ENCODE measurements at places on chromosomes 12 and 14.

GRCh38 chr14:85306024-85306423 is 223.9 kb upstream of the FLRT2 start:
- no peak for DNase-seq

DNA sequence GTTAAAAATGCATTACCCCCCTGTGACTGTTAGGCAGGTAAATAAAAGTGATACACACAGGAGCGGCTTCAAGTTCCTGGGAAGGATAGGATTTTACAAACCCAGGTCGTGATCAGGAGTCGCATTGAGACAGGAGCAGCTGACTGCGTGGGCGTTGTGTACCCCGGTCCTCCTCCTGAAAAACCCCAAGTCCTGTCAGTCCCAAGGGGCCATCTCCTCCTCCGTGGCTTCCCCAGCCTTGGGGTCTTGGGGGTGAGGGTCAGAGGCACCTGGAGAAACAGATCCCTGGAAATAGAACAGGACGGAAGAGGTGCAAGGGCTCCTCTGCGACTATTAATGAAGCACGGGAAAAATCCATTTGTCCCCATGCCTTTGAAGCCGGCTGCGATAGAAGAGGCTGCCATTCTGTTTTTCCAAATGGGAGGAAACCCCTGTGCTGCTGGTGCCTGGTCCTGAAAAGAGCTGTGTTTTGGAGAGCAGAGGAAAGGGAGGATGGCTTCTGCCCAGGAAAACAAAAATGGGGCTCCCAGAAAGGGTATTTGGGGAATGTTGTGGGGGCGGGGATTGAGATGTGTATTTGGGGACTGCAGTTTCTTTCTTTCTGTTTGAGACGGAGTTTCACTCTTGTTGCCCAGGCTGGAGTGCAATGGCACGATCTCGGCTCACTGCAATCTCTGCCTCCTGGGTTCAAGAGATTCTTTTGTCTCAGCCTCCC is 143.1 kb downstream of the ZNF664 start:
- no peak for DNase-seq

GRCh38 chr12:91732086-91732485 is 413.6 kb downstream of the BTG1 start:
- DNase-seq, result peak; percentile 91

GRCh38 chr14:90570461-90570860 is 173.6 kb downstream of the CALM1 start:
- no peak for DNase-seq

- no peak for DNase-seq
Observed at GRCh38 chr14:86575141-86575540, 1045.2 kb downstream of the FLRT2 start.

GRCh38 chr12:54579258-54579657 is 9.2 kb downstream of the PPP1R1A start:
- no peak for DNase-seq

GRCh38 chr12:57210926-57211692 is 5.5 kb upstream of the NXPH4 start:
- no peak for DNase-seq

GRCh38 chr14:61106959-61107641 is 126.1 kb downstream of the SLC38A6 start:
- DNase-seq, result peak; percentile 53

DNA sequence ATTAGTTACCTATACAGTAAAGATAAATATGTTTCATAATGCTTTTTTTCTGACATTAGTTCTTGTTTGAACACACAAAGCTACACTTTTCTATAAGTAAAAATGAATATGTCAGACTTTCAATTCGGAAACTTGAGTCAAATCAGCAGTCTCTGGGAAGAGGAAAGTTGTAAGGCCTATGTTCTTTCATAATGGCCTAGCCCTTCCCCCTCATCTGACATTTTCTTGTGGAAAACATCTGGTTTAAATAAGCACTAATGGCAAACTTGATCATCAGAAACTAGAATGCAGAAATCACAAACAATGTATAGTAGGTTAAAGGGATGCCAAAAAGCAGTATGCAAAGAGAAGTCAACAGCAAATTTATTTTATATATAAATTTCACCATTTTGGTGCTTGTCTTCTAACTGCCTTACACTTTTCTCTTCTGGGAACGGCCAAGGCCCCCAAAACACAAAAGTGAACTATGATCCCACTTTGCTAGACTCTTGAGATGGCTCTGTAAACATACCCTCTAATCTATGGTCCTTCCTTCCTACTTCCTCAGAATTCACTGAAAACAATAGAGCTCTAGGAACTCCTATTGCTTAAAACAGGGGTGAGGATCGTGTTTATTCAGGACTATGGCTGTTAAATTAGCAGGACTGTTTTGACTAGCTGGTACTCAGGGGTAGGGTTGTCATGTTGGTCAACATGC is 444.1 kb downstream of the RAD51B start:
- DNase-seq, result peak; percentile 56

DNA sequence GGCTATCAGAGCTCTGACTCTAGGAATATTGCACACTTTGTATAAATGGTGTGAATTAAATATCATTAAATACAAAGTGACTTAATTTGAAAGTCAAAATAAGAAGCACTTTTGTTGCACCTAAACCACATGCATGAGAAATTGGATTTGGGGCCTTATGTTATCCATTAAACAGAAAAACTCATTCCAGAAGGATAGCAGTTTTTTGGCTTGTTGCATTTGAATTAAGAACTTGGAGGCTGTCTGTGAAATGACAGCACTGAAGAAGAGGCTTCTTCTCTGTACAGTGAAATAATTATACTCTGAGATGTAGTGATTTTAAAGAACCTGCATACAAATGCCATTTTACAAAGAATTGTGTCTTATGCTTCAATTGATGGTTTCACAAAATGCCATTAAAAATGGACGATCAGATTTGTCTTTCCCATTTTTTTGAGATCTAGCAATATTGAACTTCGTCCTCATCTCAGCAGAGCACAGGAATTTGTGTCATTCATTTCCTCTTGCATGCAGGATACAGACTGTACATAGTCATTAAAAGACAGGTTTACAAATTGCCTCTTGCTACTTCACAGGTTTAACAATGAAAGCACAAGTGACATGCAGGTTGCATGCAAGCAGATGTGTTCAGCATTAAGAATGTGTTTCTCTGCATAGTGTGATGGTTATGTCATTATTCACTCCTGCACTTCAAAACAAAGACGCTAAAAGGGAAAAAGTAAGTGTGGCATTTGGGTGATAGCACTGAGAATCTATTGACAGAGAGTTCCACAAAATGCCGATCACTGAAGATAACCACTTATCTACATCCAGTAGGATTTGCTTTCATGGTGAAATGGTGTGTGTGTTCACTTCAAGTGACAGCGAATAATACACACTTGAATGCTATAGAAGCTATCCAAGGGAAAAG is 35.9 kb upstream of the PYGL start:
- no peak for DNase-seq

DNA sequence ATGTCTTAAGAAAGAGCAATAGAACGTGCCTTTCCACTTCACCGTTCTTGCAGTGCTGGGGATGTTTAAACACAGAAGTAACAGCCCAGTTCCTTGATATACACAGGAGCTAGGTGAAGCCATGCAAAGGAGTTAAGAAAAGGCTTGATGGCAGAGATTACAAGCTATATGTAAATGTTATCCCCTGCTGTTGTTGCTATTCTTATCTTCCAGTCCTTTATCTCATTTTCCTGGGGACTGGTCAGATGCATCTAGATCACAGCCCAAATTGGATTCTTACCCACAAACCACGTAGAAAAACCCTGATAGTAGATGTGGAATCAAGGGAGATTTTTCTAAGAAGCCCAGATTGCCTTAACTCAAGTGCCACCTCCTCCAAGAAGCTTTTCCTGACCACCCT is 5.5 kb downstream of the ASCL1 start:
- DNase-seq, result no peak

DNA sequence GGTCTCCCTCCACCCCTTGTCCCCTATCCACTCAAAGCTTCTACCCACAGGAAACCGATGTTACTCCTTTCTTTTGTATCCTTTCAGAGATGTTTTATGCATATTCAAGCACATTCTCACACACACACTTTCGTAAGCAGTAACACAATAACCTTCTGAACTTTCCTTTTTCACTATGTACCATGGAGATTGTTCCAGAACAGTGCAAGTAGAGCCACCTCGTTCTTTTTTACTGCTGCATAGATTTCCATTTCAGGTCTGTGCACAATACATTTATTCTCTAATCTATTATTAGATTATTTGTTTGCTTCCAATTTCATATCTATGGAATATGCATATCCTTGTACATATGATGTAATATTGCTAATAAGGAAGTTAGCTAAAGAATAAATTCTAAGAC is 60.3 kb downstream of the TBC1D30 start:
- DNase-seq, result no peak

GRCh38 chr14:69553252-69553651 is 21.4 kb downstream of the CCDC177 start:
- peak; percentile 62 for DNase-seq
